ENCODE measurements at places on chromosomes 4 and X.

DNA sequence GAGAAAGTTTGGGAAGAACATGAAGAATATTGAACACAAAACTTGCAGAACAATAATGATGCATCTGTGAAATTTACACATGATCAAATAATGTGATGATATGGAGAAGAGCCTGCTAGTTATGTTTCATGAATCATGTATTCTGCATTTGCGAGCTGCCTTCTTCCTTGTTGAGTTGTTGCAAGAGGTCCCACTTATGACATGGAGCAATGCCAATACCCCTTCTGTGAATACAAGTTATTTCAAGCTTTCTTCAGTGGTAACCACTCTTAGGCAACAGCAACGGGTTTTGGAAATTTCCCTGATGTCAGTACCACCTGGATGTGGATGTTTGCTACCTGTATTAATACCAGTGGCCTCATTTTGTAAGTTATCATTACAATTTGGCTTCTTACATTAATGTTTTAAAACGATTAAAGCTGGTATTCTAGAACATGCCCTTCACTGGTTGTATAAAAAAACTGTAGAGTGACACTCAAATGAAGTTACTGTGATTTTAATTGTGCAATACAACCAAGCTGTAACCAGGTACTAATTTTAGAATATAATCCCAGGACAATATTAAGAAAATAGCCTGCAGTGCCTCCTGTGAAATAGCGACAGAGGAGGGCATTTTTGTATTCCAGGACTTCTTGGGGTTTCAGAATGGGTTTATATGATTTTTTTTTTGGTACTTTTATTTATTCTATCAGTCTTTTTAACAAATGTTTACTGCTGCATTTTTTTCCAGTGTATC, 25.3 kb downstream of the IQCM start:
- no peak for DNase-seq

DNA sequence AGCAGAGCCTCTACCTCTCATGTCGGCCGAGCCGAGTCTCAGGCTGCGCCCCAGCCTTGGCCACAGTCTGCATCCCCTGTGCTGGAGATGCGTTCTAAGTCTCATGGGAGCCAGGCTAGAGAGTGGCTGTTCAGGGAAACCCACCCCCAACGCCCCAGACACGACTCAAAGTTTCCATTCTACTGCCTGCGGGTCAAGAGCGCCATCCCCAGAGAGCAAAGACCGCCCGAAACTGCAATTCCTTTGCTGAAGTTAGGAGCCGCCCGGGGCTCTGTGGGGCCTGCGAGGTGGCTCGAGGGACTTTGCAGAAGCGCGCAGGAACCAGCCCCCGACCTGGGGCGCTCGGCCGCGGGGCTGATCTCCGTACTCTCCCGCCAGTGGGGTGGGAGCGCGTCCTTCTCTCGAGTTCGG, 10.0 kb upstream of the ELF4 start:
- DNase-seq: no peak

- no peak for DNase-seq
These were observed 89.9 kb downstream of the CEP135 start for GRCh38 chr4:56038487-56039162.

DNA sequence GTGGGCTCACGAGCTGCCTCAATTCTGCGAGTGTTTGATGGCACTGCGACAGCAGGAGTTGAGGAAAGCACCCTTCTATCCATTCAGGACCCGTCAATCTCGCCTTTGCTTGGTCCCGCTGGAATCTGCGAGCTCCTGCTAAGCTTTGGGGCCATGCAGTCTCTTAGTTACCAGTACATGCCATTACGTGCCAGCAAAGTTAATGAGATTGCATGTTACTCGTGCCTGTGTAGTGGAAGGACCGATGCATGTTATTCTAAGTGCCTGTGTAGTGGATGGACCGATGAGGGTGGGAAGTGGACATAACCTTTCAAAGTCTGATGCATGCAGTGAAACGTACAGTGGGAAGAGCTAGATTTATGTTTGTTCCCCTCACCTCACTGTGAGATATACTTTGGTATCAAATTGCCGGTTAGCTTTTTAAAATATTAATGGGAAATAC, 569 bp downstream of the RPS3A start:
- DNase-seq: no peak

GRCh38 chr4:69122476-69122875, 26.2 kb downstream of the UGT2B7 start:
- DNase-seq: no peak

DNA sequence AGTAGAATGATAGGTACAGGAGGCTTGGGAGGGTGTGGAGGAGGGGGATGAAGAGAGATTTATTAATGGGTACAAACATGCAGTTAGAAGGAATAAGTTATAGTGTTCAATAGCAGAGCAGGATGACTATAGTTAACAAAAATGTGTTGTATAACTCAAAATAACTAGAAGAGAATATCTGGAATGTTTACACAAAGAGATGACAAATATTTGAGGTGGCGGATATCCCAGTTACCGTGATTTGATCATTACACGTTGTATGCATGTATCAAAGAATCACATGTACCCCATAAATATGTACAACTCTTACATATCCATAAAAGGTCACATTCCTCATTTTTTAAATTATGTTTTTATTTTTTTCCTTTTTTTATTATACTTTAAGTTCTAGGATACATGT, 456.6 kb downstream of the MAGEB5 start:
- DNase-seq: no peak

- DNase-seq: no peak
These were observed 581.4 kb upstream of the AADAT start for GRCh38 chr4:170671171-170671570.

DNA sequence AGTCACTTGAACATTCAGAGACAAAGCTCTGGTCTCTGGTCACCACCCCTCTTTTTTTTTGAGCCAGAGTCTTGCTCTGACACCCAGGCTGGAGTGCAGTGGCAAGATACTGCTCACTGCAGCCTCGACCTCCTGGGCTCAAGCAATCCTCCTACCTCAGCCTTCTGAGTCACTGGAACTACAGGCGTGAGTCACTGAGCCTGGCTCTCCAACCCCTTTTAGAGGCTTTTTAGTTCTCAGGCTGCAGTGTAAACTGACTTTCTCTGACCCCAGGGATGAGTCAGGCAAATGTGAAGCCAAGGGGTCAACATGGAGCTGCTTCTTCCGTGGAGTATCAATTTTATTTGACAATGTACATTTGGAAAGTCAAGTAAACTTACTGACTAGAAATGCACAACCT, 229.2 kb downstream of the PTTG2 start:
- no peak for DNase-seq

DNA sequence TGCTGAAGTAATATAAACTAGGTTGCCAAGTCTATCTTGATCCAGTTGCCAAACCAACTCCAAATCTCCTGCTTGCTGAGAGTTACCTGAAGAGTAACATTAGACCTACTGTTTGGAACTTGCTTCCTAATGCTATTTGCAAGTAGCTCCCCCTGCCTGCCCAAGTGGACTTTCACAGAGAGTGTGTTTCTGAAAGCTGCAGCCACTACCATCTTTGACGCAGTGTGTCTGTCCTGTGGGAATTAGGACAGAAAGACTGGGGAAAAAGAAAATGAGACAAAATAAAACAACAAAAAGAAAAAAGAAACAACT, 195.0 kb upstream of the HS3ST1 start:
- no peak for DNase-seq

DNA sequence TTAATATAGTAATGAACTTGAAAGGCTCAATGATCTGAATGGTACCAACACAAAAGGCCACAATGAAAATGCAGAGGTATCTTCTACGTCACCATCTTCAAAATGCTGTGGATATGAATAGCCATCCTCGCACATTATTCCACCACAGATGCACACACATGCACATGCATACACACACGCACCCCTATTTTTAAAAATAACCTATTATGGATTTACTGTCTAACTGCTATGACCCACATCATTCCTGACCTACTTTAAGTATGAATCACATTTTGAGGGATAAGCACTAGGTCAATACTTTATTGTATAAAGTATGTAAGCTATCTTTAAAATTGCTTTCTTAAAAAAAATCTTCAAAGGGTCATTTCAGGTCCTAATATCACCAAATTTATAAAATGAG, 24.4 kb upstream of the CORIN start:
- DNase-seq: no peak

DNA sequence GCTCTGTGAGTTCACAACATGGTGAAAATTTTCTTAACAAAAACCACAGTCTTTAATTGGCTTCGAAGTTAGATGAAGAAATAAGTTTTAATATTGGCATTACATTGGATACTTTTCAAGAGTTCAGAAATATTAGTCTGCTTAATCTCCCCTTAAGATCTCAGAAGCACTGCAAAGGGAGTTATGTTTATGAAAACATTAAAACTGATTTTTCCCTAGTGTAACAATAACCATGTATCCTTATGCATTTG, 1.5 kb downstream of the SETD7 start:
- no peak for DNase-seq

DNA sequence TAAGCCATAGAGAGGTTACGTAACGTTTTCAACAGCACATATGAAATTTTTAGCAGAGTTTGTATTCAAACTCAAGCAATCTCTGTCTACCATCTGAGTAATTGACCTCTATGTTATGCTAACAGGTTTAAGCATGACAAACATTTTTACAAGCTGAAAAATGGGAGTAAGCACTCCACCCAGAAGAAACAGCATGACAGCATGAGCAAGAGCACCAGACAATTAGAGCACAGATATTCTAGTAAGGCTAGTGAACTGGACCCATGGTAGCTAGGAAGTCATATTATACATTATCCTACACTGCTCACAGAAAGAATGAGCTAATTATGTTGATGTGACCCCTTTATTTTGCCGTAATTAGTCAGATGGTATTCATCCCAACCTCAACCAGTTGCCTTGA, 200.5 kb downstream of the PABPC4L start:
- DNase-seq: no peak

- no peak for DNase-seq
These were observed 22.5 kb downstream of the LETM1 start for GRCh38 chr4:1833307-1834046.

DNA sequence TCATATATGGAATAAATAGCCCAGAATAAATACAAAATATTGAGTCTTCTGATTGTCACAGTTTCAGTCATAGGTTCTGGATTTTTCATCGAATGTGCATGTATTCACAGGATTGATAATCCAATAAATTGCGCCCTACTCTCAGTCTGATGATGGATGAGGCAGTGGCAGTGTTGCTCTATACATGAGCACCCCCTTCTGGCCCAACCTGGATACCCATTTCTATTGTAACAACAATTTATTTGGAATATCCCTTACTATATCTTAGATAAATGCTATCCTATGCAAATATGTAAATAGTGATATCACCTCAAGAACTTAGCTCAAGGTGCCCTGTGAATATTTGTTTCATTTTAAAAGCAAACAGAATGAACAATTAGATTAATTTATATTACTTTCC, 733.7 kb upstream of the PABPC4L start:
- DNase-seq: no peak

DNA sequence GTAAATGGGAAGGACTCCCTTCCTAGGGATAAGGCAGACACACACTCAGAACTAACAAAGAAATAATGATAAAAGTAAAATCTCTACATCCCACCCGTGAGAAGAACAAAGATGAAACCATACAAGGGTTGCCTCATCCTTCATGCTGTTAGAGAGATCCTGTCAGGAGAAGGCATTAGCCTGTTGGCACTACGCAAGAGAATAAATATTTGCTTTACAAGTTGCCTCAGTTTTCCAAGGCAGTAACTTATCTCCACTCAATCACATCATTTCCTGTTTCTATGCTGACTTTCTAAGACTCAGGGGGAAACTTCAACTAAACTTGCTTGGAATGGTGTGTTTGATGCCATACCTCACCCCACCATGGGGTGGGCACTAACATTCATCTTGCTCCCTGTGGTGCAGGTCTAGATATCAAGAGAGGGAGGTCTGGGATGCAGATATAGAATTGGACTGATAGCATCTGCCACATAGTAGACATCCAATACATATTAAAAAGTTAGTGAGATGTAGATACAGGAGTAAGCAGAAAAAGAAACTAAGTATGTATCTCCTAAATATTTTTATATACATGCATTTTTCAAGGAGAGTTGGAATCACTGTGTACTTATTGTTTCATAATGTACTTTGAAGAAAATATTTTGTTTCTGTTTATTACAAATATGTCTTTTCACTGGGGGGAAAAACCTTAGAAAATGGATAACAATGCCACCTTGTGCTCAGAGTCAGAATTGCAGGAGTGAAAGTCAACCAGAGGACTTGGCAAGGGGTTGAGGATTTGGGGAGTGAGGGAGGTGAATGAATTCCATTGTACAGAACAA, 57.2 kb upstream of the BEX4 start:
- no peak for DNase-seq

GRCh38 chrX:148940411-148940996, 440.1 kb downstream of the AFF2 start:
- DNase-seq: no peak

- no peak for DNase-seq
These were observed 133.9 kb upstream of the CXorf66 start for GRCh38 chrX:140099221-140099620.

DNA sequence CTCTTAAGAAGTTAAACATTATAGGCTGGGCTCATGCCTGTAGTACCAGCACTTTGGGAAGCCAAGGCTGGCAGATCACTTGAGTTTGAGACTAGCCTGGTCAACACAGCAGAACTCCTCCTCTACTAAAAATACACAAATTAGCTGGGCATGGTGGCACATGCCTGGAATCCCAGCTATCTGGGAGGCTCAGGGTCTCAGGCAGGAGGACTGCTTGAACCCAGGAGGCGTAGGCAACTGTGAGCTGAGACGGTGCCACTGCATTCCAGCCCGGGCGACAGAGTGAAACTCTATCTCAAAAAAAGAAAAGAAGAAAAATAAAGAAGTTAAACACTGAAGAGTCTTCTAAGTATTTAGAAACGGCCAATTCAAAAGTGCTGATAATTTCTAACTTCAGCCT, 164.3 kb upstream of the GALNTL6 start:
- no peak for DNase-seq

DNA sequence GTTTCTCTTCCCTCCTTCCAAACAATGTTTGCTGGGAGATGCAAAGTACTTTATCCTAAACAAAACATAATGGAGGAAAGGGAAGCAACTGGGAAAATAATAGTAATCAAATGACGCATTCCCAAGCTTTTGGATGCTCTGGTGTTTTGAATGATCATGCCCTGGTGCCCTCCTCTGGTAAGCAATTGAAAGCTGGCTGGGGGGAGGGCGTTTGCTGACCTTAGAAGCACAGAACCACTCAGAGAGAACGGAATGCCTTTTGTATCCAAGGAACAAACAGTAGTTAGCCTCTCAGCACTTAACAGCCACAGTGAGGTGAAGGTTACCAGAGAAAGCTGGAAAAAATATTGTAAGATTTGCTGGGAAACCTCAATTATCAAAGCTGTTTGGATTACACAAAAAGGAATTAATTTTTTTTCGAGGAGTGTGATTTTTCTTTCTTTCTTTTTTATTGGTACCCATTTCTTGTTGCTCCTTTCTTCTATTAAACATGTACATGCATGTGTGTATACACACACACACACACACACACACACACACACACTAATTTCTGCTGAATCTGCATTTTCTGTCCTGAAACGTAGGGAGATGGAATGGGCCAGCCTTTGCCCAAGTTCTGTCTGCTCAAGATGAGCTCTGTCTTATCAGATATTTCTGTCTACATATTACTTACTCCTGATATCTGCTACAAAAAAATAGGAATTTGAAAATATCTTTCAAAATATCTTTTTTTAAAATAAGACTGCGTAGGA, 155.8 kb upstream of the IGFBP7 start:
- DNase-seq: no peak
